Pons (tissue), 1 donor: ENCODE measurements at places on chromosomes 5 and 9.

DNA sequence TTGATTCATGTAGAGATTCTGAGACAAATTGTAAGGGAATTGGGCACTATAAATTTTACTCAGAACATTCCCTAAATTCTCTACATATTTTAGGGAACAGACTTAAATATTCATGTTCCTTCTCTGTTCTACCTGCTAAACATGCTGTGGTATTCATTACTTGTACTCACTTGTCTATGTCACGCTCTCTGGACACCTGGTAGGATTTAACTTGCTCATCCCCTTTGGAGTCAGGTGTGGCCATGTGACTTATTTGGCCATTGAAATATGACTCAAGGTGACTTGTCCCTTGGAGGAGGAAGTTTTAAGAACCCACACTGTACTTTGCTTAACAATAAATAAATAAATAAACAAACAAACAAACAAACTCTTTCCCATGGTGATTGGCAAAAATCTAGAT lies 2258.8 kb upstream of the WWC1 start:
- DNase-seq = no peak

DNA sequence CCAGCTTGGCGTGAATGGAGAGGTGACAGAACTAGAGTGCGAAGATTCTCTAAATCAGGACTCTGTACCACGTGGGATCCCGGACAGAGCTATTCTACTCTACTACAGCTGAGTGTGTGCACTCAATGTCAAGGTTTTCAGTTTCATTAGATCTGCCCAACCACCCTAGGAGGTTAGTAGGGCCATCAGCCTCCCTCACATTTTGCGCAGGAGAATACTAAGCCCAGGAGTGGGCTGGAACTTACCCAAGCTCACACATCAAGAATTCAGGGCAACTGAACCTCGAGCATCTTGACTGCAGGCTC lies 68.3 kb upstream of the TBC1D2 start:
- no peak for DNase-seq

- peak; percentile 49 for DNase-seq
Measured at GRCh38 chr9:121253821-121254501, 14.0 kb upstream of the GSN start.

DNA sequence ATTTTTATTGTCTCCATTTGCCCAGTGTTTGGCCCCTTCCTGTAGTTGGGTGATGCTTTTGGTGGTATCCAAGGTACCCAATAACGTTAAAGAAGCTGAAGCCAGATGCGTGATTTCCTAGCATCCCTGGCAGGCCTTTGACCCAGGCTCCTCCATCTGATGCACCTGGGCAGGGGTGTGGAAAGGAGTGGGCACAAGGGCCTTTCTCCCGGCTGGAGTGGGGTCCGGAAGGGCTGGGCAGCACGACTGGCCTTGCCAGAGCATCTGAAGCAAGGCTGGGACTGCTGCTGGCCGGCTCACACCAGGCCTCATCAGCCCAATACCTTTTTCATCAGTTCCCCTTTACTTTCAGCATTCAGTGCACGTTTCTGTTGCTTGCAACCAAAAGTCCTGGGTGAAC lies 220.2 kb downstream of the FANCC start:
- no peak for DNase-seq

DNA sequence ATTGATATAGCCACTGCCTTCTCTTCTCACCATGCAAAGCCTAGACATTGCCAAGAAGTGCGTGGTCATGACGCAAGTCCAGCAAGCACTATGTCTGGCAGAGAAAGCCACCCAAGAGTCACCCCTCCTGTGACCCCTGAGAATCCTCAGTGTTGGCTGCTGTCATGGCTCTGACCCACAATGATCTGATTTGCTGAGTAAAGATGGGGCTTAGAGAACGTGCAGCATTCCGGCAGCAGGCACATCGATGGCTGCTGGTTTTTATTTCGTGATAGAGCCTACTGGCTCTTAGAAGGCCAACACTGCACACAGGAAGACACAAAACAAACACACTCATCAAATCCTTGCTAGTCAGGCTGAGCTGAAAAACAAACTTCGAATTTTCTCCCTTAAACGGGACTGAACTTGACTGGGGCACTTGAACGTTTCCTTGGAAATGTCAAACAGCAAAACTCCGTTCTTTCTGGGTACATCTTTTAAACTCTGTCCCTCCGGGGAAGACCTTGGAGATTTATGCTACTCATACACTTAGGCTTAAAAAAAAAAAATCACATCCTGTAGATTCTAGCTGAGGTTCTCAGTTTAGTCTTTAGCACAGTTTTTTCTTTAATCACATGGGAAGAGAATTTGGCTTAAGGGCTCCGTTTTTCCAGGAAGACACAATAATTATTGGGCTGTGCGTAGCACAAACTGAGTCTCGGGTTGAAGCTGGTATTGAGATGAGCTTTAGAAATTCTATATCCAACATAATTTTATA lies 88.2 kb upstream of the BASP1 start:
- no peak for DNase-seq
